DMS79 treated with DMSO at 0.1 percent for 48 hours (cell line): ENCODE measurements at places on chromosomes 1 and 21.

GRCh38 chr1:88239205-88239604 is 444.9 kb upstream of the PKN2 start:
- DNase-seq = no peak

- no peak for DNase-seq
Observed at GRCh38 chr1:115056395-115056798, 26.8 kb downstream of the TSHB start.

- no peak for DNase-seq
Observed at GRCh38 chr1:177705839-177706238, 264.0 kb downstream of the SEC16B start.

- DNase-seq = no peak
Observed at GRCh38 chr1:228346731-228347130, 59.9 kb downstream of the TRIM11 start.

DNA sequence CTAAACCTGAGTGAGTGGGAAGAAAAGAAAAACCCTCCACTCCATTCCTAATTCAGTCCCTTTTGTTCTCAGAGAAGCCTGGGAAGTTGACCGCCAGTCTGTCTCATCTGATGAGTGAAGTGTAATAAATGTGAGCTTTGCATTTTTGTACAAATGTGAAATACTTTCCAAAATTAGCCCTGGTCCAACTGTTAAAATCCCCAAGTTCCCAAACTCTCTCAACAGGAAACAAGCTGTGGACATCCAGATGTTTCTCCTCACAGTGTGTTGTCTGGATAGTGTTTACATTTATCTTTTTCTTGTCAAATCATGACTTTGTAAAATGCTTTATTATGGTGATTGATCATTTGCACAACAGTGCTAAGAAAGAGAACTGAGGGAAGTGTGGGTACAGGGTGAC is 145.1 kb downstream of the TM2D1 start:
- no peak for DNase-seq

DNA sequence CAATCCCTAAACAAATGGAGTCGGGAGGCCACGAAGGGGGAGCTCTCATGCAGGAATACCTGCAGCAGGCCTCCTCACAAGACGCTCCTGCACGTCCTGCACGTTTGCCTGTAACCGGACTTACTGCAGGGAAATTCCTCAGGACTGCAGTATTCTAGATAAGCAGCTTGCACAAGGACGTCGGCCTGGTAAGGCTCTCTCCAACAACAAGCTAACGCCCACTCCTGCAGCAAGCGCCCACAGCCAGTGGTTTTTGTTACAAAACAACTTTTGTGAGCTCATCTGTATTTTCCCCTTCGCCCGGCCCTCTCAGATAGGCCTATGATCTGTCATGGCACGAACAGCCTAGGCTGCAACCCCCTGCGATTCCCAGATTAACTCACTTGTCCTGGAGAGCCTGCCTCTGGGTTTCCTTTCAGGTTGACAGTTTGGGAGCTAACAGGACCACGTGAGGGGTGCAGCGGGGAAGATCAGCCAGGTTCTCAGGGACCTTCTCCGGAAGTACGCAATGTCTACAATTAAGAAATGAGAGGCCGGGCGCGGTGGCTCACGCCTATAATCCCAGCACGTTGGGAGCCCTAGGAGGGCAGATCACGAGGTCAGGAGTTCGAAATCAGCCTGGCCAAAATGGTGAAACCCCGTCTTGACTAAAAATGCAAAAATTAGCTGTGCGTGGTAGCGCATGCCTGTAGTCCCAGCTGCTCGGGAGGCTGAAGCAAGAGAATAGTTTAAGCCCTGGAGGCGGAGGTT is 921 bp upstream of the MIB2 start:
- DNase-seq = peak; percentile 39

DNA sequence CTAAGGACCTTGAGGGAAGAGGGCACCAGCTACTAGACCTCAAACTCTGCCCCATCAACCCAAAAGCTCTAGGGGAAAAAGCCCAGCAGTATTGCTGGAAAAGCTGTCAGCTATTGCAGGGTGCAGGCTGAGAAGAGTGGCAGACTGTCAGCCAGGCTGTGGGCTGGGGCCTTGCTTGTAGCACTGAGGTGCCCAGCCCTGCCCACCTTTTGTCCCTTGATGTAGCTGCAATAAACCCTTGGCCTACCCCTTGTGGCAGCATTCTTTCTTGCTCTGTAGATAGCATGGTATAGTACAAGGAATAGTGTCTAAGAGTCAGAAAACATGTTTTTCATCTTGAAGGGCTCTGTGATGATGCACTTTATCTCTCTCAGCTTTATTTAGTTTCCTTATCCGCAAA is 39.4 kb downstream of the CDC14A start:
- DNase-seq = no peak

DNA sequence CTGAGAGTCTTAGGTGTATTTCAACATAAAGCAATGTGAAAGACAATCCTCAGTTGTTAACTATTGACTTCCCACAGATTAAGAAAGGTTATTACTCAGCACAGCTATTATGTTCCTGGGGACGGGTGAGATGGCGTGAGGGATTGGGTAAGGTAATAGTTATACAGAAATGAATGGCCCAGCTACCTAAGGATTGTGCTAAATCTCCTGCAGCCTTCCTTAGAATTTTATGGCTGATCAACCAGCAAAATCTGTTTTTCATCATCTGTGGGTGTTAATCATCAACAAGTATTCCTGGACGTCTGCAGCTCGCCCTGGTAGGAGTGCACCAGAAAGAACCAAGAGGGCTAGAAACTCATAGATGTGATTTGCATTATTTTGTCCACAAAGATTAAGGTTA is 146.0 kb upstream of the IVNS1ABP start:
- no peak for DNase-seq

DNA sequence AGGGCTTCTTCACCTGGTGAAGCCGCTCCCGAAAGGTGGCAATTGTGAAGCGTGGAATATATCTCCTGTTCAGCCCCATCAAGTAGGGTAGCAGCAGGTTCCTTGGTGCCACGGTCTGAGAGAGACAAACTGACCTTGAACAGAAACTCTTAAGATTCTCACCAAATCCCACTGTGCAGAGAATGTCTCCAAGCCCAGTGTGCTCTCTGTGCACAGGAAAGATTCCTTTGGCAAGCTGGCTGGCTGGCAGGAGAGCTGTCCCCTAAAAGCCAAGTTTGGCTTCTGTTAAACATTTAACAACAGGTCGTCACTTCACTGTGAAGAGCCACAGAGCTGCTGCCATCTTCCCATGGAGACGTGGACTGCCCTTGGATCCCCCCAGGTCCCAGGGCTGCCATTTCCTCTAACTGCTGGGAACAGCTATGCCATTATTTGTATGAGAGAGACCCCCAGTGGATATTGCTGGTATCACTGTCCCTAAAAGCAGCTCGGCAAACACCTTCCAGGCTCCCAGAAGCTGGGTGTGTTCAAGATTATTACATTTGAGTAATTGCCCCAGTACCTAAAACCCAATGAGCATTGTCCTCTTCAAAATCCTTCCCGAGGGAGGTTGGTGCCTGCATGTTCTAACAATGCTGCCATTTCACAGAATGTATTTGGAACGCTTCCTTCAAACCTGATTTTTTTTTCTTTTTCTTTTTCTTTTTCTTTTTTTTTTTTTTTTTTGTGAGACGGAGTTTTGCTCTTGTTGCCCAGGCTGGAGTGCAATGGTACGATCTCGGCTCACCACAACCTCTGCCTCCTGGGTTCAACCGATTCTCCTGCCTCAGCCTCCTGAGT is 71.8 kb downstream of the CD58 start:
- DNase-seq = peak; percentile 75

- DNase-seq = no peak
Observed at GRCh38 chr1:231334079-231334666, 3.5 kb downstream of the EXOC8 start.

DNA sequence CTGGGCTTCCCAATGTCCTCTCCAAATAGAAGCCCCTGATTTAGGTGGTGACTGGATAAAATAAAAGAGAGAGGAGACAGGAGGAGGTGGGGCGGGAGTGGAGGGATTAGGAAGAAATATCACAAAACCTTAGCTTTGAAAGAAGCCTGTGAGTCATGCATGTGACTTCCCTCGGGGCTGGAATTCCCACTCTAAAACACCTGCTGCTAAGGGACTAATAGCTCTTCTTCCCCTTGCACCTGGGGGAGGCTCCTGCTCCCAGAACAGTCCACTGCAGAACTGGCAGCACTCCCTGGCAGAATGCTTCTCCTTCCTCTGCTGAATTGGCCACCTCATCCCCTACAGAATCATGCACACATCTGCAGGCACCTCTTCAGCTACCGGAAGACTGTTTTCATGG is 207.2 kb downstream of the ATG4C start:
- no peak for DNase-seq

DNA sequence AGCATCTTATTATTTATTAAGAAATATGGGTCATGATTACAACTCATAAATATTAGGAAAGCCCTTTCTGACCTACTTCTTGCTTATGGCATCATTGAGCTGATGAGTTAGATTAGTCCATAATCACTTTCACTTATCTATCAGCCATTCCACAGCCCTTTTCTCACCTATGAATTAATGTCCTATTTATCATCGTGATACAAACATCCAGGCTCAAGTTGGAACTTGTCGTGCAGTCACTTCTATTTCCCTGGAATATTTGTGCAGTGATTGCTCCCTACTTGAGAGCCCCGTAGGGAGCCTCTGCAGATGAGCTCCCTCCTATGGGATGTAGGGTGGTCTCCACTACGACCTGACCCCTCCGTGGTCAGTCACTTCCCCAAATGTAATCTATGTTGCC is 8.1 kb upstream of the F3 start:
- no peak for DNase-seq

GRCh38 chr21:39694750-39695149 is 50.2 kb upstream of the IGSF5 start:
- DNase-seq = no peak

DNA sequence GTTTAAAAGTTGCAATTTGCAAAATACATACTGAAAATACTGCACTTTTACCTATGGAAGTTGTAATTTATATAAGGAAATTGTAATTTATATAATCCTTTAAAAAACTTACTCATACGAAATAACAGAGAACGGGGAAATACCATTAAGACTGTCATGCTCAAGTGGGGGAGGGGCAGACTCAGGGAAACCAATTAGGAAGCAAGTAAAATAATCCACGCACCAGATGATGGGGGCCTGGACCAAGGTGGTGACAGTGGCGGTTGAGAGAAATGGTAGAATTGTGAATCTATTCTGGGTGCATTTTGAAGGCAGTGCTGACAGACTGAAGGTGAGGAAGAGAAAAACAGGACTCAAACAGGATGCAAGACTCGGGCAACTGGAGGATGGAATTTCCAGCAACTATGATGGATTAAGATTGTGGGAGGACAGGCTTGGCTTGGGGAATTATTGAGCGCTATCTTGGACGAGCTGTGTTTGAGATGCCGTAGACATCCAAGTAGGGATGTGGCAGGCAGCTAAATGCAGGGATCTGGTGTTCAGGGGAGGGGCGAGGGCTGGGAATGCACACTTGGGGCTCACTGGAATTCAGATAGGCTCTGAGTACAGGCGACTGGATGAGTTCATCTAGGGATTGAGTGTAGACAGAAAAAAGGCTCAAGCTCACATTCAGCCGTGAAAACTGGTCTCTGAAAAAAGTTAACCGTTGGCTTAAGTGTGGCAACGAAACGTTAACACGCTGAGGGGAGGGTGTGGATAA is 977 bp downstream of the LCA5L start:
- DNase-seq = no peak

DNA sequence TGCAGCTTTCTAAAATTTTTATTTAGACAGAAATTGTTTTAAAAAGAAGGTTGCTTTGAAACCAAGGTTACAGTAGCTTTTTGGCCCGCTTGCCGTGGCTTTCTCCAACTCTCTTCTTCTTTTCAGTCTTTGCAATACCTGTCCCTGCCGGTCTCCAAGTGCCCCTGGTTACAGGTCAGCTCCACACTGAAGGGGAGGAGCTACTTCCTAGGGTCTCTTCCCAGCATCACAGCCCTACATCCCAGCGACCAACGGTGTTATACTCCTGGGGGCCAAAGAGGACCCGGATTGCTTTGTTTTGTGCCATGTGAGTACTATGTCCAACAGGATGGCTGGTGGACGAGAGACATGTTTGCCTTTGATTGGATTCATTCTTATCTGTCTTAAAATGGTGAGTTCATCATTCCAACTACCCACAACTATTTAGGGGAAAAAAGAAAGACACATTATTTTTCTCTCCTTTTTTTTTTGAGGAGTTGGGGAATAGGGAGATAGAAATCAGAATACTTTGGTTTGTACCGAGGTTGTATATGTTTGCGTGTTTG is at the start of gene FNDC7:
Gene FNDC7 (plus strand): TSS at position 303 of the 545 bp plus-strand sequence. CDS start 26 bp downstream, at position 329.
- DNase-seq = no peak

DNA sequence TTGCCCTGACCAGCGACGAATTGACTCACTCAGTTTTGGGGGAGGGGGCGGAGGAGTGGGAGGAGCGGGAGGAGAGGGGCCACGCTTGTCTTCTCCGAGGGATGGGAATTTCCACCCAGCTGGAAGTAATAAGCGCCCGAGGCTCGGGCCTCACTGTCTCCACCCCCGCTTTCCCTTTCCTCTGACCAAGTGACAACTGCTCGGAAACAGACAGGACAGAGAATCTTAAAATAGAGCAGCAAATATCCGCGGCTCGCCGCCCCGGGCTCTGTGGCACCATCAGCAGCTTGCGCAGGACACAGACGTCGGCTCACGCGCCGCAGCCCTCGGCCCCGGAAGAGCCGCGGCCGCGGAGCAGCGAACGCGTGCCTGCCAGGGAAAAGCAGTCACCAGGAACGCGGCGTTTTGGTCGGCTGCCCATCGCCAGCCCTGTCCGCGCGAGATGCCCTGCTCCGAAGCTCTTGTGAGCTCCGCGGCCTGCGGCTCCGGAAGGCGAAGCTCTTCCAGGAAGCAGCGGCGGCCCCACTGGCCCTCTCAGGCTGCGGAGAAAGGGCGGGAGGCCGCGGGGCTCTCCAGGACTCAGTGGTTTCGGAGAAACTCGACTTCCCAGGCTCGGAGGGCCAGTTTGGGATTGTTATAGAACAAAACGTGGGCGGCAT is 10.7 kb upstream of the RGS16 start:
- DNase-seq = peak; percentile 63
